ENCODE measurements at places on chromosomes 2 and 18. TPM values are rescaled to one million over a fixed set of nuclear protein-coding genes. Genes with fewer than 3 reads are reported as not detected.

The AGBL5 gene
- 17.5 TPM for total RNA-seq

The CD207 gene
- total RNA-seq = not detected

The COLEC11 gene
- total RNA-seq = 0.78 TPM

The NT5DC4 gene
- total RNA-seq = not detected

The KCNJ13 gene
- 1.1 TPM for total RNA-seq

The IGFBP2 gene
- total RNA-seq = 213 TPM

The IL37 gene
- not detected for total RNA-seq

The CCDC178 gene
- 1.1 TPM for total RNA-seq

The HYCC2 gene
- total RNA-seq = 54.4 TPM

The HMSD gene
- total RNA-seq = 0.16 TPM

The TBC1D8 gene
- total RNA-seq = 11.7 TPM

The REG3A gene
- total RNA-seq = not detected

The TACR1 gene
- total RNA-seq = 0.47 TPM

- DNase-seq = no peak
Observed at GRCh38 chr2:241869087-241869961, at the start of gene RTP5. Gene RTP5, plus strand, starts transcription at chr2:241869729. Its CDS starts 28 bp downstream, at chr2:241869757.

GRCh38 chr2:229943770-229944449 lies 21.6 kb downstream of the FBXO36 start:
- DNase-seq = no peak

DNA sequence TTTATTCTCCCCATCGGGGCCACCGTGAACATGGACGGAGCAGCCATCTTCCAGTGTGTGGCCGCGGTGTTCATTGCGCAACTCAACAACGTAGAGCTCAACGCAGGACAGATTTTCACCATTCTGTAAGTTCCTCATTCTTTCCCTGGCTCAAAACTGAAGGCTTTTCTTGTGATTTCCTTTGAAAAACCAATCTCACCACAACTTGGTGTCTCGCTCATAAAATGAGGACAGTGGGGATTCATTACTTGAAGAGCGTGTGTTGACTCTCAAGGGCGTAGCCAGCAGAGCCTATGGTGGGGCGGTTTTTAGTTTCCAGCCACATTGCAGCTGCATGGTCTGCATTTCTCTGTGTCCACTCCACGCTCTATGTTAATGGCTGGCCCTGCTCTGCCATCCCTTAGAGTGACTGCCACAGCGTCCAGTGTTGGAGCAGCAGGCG lies 29.0 kb downstream of the SLC1A4 start:
- no peak for DNase-seq

DNA sequence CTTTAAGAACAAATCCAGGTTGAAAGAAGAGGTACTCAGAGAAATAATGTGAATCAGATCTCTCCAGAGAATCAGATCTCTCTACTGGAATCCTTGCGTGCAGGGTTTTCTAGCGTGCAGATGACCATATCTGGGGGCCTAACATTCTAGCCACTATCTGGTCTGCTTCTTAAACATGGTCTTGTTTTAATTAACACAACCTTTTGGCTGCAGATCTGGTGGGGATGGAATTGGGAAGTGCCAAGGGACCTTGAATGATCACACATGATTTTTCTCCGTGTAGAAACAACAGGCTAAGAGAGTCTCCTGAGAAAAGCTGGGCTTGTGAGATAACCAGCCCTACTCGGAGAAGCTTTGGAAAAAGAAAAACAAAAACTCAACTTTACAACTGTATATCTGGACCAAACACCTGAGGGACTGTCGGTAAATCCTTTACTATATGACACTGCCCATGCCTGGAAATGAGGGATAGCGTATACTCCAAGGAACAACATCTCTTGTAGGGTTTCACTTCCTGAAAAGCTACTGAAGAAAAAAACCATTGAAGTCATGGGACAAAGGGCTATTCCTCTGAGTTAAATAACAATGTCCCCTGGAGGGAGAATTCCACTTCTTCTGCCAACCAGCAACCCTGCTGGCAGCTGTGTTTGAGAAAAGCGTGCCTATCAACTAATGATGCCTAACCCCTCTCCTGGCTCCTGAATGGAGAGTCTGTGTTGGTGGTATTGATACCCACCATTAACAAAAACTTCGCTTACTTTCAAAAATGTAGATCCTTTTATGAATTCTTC lies 171.0 kb upstream of the REV1 start:
- DNase-seq = no peak

DNA sequence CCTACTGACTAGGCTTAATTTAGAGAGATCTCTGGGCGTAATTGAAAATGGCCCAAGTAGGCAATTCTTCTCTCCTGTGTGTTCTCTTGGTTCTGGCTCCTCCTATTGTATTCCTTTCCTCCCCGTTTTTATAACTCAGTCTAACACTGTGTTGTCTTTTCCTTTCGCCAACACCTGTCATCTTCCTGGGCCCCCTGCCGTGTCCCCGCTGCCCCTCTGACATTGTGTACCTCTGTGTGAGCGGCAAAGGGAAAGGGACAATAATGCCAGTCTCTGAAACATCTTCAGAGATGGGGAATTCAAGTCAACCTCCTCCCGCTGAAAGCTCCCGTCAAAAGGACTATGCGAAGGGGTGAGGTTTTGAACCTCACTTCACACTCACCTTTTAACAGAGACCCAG lies 210.9 kb downstream of the GBX2 start:
- DNase-seq = no peak

DNA sequence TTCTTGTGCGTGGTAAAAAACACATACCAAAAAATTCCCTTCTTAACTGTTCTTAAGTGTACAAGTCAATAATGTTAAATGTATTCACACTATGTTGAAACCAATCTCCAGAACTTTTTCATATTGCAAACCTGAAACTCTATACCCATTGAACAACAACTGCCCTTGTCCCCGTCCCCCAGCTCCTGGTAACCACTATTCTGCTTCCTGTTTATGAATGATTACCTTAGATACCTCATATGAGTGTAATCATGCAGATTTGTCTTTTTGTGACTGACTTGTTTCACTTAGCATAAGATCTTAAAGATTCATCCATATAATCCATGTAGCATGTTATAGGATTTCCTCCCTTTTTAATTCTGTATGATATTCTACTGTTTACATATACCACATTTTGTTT lies 59.9 kb downstream of the NAT8 start:
- DNase-seq = no peak

DNA sequence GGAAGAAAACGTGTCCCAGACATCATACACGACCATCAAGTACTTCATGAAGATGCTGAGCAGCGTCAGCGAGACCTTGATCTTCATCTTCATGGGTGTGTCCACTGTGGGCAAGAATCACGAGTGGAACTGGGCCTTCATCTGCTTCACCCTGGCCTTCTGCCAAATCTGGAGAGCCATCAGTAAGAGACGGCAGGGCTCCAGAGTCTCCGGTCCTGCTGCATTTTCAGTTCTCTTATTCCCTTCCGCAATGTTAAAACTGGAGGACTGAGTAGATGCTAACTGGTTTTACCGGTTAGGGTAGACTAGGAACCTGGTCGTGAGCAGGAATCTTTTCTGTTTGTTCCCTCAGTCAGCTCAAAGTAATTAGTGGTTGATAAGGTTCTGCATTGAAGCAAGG lies 32.3 kb downstream of the SLC9A4 start:
- DNase-seq = no peak

GRCh38 chr2:65215946-65216345 lies 11.7 kb upstream of the ACTR2 start:
- DNase-seq = no peak

- DNase-seq = no peak
Observed at GRCh38 chr2:26970928-26971627, 641 bp downstream of the MAPRE3 start.

DNA sequence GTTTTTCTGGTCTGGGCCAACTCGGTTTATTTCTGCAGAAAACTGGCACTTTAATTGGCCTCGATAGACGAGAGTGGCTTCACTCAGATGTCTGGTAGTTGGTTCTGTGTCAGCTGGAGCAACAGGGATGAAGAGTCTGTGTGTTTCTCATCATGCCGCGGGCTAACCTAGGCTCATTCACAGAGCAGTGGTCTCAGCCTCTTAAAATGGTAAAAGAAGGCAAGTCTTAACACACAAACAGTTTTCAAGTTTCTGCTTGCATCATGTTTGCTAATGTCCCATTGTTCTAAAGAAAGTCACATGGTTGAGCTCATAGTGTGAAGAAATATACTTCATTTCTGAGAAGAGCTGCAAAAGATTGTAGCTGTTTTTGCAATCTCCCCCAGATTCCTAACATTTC lies 37.5 kb upstream of the ANXA4 start:
- DNase-seq = no peak

- no peak for DNase-seq
Observed at GRCh38 chr2:218777276-218777990, 4.5 kb upstream of the CYP27A1 start.

DNA sequence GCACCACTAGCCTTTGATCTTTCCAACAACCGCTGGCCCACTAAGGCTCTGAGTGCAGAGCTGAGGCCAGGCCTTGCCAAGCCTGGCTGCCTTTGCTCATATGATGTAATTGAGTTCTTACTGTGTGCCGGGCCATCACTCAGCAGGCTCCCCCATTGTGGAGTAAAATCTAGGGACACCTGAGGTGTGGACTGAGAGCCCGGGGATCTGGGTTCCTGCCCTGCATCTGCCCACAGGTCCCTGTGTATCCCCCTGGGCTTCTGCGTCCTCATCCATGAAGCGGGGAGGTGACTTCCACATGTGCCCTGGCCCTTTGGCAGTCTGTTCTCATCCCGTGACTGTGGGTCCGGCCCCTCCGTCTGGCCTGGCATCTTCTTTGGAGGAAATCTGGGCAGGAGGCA lies 33.8 kb downstream of the GREB1 start:
- no peak for DNase-seq

DNA sequence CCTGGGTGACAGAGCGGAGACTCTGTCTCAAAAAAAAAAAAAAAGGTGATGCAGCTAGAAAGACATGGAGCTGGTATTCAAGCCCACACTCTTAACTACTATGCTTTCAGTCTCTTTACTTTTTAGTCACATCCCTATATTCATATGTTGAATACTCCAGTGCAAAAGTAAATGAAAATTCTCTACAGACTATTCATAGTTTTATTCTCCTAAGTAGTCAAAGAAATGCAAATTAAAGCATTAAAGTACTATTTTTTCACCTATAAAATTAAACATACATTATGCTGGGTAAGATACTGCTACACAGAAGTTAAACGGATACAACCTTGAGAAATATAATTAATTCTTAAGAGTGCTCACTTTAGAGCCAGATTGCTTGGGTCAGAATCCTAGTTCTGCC lies 7.6 kb downstream of the CUL3 start:
- no peak for DNase-seq

DNA sequence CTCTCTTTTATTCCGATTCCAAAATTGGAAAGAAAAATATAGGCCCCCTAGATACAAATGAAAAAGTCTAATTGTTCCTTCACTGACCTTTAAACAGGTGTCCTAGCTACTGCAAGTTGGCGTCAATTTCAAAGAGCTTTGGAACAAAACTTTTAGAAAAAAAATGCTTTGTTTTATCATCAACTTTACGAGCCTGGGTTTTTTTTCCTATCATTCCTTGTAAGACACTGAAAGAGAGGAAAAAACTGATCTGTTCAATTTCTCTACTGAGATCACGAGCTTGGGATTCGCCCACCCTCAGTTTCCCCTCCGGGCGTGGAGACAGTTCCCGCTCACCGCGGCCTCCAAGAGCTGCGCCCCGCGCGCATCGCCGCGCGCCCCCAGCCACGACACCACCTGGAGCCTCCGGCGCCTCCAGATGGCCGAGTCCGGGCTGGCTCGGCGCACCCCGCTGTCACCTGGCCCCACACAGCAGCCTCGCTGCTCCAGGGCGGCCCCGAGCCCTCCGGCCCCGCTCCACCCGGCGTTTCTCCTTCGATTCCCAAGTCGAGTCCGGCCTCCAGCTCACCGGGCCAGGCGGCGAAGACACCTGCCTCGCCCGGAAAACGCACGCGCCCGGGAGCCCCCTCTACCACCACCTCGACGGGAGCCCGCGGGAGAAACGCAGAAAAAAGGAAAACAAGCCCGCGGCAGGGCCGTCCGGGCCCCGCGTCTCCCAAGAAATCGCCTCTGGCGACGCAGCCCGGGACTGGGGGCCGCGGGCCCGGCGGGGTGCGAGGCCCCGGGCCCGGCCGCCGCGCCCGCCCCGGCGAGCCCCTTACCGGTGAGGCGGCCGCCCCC lies 656 bp downstream of the TBC1D8 start:
- DNase-seq = no peak

DNA sequence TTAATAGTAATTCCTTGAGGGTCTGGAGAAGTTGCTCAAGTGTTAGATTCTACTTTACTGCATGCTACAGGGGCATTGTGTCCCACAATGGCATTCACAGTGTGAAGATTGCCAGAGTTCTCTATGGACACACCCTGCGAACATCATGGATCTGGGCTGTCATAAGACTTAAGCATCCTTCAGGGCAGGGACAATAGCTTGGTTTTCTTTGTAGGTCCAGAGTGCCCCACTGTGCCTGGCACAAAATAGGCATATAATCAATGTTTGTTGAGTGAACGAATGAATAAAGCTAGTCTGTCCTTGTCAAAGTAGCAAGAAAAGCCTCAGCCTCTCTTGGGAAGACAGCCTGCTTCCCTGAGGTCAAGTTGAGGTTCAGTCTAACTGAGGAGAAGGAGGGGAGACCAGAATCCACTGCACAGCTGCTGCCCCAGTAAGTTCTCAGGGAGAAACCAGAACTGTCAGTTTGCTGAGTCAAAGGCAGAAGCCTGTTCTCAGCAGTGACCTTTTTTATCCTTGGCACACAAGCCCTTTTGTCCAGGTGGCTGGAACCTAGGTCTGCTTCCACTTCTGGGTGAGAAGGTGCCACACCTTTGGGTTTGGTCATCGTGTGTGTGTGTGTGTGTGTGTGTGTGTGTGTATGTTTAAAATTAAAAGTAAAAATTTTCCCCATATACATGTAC lies 15.0 kb downstream of the INPP4A start:
- no peak for DNase-seq

DNA sequence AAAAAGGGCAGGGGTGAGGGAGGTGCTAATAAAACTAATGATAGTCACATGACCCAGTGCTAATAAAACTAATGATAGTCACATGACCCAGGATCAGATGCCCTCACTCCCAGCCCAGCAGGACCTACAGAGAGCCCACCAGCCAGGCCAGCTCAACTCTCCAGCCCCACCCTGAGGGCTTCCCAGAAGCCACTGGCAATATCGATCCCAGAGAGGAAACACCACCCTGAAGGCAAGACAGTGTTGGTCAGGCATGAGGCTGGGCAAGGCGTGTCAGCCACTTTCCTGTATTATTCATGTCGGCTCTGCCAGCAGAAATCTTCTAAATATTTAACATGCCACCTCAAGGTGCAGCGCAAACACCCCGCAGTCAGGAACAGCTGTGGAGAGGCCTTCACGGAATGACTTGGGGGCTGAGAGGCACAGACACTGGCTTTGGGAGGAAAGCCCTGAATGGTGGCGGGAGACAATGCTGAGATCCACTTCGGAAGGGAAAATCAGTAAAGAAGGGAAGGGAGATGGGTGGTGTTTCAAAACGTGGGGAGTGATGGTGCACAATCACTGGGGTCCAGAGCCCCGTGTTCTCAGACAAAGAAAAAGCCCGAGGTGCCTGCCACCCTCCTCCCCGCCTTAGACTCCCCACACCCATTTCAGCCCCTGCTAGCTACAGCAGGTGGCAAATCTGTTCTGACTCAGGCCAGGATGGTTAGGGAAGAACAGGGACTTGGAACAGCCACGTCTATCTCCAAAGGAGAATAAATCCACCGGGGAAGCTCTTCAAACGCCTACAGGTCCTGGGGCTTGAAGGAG lies 1.4 kb downstream of the REEP1 start:
- DNase-seq = no peak

Measured in occipital lobe (tissue), 3 donors.